ENCODE measurements at places on chromosomes 12 and 14.

GRCh38 chr14:56581041-56581727 lies 1.6 kb downstream of the TMEM260 start:
- no peak for DNase-seq

DNA sequence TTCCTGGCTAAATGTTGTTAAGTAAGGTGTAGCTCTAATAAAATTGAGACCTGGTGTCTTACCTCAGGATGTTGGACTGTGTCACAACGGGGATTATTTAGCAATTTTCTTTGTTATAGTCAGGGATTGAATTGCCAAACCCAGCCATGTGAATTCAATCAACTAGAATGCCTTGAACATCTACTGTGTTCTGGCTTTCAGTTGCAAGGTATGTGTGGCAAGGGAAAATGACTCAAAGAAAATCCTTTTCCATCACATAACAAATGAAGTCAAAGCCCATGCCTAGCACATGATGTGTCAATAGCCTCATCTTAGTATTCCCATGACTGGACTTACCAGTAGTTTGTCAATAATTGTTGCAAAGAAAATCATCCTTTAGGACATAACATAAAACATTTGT lies 519.8 kb upstream of the FLRT2 start:
- DNase-seq, result no peak

GRCh38 chr14:92400579-92401444 lies 77.8 kb downstream of the SLC24A4 start:
- DNase-seq, result no peak

GRCh38 chr12:121582583-121583333 lies 1.9 kb upstream of the KDM2B start:
- DNase-seq, result no peak

- DNase-seq, result no peak
These were observed 566.5 kb upstream of the ATP2B1 start for GRCh38 chr12:90275088-90275487.

DNA sequence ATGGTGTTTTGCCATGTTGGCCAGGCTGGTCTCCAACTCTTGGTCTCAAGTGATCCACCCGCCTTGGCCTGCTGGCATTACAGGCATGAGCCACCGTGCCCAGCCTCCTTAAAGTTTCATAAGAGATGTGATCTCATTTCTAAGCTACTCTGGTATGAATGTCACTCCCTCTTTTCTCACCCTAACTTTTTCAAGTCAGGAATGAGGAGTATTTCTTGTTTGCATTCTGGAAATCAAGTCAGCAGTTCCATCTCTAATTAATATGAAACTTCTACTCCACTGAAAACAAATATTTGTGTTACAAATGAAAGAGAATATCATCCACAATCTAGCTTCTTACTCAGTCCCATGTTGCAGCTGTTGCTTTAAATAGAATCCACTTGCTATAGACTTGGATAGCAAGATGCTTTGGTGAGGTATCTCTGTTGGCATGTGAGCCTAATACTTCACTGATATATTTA lies 61.3 kb downstream of the ARF6 start:
- no peak for DNase-seq

DNA sequence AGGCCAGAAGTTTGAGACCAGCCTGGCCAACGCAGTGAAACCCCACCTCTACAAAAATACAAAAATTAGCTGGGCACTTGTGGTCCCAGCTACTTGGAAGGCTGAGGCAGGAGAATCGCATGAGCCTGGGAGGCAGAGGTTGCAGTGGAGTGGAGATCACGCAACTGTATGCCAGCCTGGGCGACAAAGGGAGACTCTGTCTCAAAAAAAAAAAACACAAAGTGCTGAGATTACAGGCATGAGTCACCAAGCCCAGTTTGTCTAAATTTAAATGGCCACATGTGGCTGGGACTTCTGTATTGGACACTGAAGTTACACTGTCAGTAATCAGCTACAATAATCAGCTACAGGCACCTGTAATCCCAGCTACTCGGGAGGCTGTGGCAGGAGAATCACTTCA lies 100.9 kb upstream of the AEBP2 start:
- DNase-seq, result no peak

- DNase-seq, result no peak
These were observed 22.3 kb upstream of the CTDSP2 start for GRCh38 chr12:57868851-57869268.

DNA sequence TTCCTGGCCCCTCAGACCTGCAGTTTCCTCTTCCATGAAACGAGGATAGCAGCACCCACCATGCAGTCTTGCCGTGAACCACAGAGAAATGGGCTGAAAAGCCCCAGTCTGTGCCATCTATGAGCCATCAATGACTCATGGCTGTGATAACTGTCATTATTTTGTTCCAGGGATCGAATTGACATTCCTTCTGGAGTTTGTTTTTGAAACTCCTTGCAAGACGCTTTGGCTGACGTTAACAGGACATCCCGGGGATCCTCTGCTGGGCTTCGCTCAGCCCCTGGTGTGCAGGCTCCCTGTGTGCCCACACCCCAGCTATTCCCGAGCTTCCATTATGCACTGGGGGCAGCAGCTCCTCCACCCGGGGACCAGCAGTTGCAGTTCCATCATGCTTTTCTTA lies 33.8 kb downstream of the MMAB start:
- DNase-seq, result no peak

GRCh38 chr14:69708049-69708448 lies 58.9 kb upstream of the SRSF5 start:
- no peak for DNase-seq

GRCh38 chr12:47875746-47876439 lies 28.9 kb downstream of the VDR start:
- DNase-seq, result peak; percentile 13

DNA sequence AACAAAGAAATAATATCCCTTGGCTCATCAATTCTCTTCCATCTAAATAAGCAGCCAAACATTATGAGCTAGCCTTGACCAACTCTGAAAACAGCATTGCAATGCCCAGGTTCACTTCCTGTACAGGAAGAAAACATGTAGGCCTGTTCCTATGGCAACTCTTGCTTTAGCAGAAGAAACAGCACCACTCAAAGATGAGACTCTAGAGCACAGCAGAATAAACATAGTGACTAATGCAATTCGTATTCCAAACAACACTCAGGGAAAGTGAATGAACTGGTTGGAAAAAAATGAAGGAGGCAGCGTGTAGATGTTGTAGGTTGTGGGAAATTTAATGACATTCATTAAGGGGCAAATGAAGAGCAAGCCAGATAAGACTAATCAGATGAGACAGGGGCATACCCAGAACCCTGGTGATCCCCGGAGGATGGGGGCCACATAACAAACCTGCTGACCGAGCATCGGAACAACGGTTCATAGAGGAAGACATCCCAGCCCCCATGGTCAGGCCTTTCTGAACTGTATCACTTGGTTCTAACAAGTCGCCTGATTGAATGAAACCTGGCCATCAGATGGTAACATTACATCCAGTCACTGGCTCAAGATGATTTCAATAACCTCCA lies 9.0 kb downstream of the ARHGDIB start:
- DNase-seq, result peak; percentile 36

- DNase-seq, result no peak
These were observed 140.2 kb downstream of the BCL11B start for GRCh38 chr14:99131632-99132271.

DNA sequence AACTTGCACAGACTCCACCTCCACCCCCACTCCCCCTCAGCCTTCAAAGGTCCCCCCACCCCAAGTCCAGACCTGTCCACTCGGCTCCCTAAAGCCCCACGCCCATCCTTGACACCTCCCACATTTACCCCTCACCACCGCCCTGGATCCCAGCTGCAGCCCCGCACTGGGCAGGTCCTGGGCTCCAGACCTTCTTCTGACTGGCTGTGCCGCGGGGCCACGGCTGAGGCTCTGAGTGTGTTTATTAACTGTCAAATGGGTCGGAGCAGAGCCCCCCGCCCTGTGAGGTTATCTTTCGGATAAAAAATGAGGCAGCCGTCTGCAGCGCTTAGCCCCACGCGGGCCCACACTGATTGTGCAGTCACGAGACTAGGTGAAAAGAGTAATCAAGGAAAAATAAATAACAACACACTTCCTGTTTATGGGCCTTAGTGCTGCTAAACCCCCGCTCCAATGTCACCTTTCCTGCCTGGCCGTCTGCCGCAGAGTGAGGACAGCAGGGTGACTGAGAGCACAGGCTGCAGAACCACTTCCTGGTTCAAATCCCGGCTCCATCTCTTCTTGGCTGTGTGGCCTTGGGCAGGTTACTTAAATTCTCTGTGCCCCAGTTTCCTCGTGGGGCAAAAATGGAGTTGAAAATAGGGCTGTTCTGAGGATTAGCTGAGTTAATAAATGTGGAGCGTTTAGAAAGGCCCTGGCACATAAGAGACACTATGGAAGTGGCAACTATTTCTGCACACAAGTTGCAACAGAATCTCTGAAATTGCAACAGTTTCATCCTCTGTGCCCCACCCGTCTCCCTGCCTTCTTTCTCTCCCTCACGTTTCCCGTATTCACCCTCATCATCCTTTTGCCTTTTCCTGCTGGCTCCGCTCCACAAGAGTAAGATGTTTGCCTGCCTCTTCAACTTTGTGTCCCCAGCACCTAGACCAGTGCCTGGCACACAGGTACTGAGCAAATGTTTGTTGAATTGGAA lies 9.4 kb downstream of the SETD1B start:
- no peak for DNase-seq

DNA sequence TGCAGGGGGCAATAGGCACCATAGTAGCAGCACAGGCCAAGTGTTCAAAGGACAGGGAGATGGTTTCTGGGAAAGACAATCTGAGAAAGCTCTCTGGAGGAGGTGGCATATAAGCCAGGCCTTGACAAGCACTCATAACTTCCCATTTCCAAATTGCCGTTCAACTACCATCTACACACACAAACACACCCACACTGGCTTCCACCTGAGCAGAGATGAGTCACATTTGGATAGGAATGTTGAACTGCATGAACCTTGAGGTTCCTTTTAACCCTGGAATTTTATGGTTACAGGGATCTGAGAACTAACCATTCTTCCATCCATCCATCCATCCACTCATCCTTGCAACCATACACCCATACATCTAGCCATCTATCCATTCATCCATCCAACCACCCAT lies 86.6 kb downstream of the KSR2 start:
- DNase-seq, result no peak

- no peak for DNase-seq
These were observed 4.2 kb downstream of the TDP1 start for GRCh38 chr14:89959853-89960445.

DNA sequence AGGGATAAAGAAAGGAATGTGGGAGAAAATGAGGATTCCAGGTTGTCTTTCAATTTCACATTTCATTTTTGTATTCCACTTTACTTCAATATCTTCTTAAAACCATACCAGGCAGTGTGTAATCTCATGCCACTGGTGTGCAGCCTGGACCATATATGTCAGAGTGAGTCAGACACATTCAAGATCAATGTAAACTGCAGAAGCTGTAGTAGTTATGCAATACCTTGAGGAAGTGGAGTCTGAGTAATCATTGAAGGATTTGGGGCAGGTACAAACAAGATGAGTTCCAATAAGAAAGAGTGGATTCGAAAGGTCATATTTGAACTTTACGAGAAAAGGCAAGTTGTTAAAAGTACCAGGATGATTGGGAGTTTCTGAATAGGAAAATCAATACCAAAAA lies 14.1 kb downstream of the PLCZ1 start:
- DNase-seq, result no peak

DNA sequence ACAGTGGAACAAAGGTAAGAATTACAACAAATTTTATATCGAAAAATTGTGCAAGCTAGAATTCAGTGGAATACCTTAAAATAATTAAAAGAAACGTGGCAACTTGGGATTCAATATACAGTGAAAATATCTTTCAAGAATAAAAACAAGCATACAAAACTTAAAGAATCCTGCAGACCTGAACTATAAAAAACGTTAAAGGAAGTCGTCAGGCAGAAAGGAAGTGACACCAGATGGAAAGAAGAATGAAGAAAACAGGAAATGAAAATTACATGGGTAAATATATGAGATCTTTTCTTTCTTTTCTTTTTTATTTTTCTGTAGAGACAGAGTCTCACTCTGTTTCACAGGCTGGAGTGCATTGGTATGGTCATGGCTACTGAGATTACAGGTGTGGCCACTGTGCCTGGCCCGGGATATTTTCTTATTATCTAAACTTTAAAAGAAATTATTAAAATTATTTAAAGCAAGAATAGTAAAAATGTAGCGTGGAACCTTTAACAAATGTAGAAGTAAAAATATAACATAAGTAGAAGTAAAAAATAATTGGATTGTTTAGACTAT lies 4.7 kb downstream of the MGP start:
- DNase-seq, result no peak

GRCh38 chr12:46941981-46942380 lies 116.2 kb upstream of the SLC38A4 start:
- DNase-seq, result no peak

GRCh38 chr14:24207104-24207551 lies 1.6 kb downstream of the TSSK4 start:
- no peak for DNase-seq

- DNase-seq, result no peak
These were observed 16.2 kb downstream of the KIF21A start for GRCh38 chr12:39426636-39427240.

DNA sequence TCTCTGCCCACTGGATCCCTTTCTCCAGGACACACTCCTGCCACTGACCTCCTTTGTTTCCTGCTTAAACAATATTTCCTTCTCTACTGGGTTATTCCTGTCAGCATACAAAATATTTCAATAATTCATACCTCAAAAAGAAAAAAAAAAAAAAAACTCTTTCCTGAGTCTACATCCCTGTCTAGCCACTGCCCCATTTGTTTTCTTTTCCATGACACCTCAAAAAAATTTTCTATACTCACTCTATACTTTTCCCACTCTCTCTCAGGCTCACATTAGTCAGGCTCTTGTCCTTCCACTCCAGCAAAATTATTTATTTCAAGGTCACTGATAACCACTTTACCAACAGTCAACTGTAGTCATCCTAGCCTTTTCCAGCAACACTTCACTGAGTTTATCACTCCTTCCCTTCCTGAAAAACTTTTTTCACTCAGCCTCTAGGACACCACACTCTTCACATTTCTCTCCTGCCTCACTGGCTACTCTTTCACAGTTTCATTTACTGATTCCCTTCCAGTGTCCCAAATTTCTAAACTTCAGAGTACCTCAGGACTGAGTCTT lies 29.4 kb upstream of the GXYLT1 start:
- DNase-seq, result no peak

DNA sequence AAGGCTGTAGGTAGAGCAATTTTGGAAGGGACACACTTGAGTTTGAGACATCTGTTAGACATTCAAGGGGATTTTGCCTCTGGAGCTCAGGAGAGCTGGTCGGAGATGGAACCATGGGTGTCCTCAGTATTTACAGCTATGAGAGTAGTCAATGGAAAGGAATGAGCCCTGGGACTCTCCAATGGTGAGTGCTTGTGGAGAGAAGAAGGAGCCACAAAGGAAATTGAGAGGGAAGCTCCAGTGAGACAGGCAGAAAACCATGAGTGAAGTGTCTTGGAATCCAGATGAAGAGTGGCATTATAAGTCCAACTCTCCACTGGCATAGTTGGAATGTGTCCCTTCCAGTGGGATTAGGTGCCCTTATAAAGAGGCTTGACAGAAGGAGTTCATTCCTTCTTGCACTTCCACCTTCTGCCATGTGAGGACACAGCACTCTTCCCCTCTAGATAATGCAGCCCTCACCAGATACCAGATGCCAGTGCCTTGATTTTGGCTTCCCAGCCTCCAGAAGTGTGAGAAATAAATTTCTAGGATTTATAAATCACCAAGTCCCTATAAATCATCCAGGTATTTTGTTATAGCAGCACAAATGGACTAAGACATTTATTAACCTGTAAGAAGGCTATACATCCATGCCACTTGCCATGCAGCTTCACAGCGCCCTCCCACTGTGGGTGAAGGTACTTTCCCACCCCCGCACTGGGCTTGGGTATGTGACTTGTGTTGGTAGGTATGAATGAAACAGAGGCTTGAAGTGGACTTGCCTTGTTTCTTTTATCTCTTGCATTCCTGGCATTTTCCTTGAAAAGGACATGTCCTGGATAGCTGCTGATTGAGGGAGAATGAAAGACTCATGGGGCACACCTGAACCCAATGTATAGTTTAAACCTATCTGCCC lies 27.3 kb downstream of the LLPH start:
- DNase-seq, result no peak

All from activated naive CD4-positive, alpha-beta T cell treated with anti-CD3 and anti-CD28 coated beads, Interleukin-2, amount 50 U/mL, for 72 hours (primary cell).